ENCODE measurements at places on chromosomes 12 and 14.
A peak's percentile ranks its signal among the peaks of the same experiment; 100 is the strongest.

- no peak for DNase-seq
Observed at GRCh38 chr12:94434171-94434570, 25.5 kb downstream of the CEP83 start.

DNA sequence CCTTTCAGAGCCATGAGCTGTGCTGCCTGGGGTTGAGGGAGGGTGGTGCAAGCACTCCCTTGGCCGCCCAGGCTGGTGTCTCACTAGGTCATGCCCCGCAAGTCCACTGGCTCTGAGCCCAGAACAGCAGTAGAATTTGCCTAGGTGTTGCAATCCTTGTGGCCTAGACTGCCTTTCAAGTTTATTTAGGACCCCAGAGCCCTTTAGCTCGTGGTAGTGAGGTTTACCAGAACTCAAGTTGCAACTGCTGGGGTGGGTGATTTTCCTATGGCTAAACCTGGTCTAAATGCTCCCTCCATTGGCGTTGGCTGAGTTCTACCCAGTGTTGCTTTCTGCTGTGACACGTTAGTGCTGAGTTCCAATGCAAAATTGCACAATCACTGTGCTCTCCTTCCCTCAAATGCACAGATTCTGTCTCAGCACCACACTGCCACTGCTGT lies 287.2 kb downstream of the BCAT1 start:
- peak; percentile 51 for DNase-seq

- DNase-seq, result no peak
Observed at GRCh38 chr12:31740628-31741027, 11.8 kb upstream of the AMN1 start.

DNA sequence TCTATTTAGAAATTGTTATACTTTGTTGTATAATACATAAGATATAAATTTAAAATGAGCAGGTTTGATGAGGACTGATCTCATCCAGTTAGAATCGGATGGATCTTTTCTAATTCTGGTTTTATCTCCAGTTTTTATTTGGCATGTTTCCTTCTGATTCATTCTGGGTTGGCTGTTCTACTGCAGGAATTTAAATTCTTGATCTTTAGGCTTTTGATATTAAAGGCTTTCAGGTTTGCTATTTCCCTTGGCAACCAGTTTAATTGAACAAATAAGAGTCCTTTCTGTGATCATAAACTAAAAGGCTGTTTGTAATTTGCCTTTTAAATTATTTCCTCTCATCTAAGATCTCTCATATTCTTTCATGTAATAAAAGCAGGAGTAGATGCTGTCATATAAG lies 83.4 kb downstream of the PDE6H start:
- no peak for DNase-seq

DNA sequence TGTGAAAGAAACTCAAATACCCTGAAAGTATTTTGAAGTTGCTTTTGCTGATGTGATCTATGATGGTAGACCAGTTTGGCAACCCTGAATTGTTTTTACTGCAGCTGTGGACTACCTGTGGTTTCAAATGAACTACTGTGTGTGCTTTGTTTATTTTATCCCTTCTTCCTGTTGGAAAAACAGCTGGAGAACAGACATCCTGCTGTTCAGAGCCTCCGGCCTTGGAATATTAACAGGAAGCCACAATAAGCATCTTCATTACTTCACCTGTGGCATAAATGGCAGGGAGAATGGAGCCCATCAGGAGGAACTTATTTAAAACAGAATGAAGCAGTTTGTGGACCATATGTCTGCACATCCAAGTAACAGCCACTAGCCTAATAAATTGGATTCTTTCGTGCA lies 104.8 kb downstream of the DUSP6 start:
- DNase-seq, result no peak

DNA sequence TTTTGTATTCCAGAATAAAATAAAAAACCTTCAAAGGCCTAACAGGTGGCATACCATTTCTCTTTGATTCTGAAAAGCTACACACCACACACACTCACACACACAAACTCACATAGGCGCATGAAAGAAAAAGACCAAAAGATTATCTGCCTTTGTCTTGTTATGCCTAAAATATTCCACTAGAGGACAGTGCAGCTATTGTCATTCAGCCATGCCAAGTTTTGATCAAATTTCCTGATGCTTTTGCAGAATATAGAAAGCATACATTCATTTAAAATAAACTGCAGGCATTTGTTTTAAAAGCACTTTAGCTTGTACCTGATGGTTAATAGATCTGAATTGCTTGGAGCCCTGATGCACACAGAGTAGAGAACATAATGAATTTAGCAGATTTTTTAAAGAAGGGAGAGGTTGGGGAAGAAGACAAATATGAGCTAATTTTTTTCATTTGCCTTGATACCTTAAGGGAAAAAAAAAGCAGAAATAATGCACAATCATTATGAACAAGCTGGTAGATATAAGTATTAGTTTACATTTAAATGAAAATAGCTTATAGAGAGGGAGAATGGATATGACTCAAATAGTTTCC lies 1766.9 kb upstream of the SEL1L start:
- DNase-seq, result peak; percentile 0

- DNase-seq, result no peak
Observed at GRCh38 chr14:23071244-23071920, 14.1 kb upstream of the CDH24 start.

- DNase-seq, result no peak
Observed at GRCh38 chr12:32508626-32509025, 109.3 kb downstream of the FGD4 start.

GRCh38 chr14:94026889-94027469 lies 839 bp downstream of the OTUB2 start:
- no peak for DNase-seq

GRCh38 chr12:121718653-121719239 lies 6.2 kb downstream of the TMEM120B start:
- DNase-seq, result no peak

Measured in midbrain (tissue), 1 donor.